ENCODE measurements at places on chromosomes 4 and X.

GRCh38 chr4:100738196-100739165 lies 220.7 kb upstream of the EMCN start:
- no peak for DNase-seq

DNA sequence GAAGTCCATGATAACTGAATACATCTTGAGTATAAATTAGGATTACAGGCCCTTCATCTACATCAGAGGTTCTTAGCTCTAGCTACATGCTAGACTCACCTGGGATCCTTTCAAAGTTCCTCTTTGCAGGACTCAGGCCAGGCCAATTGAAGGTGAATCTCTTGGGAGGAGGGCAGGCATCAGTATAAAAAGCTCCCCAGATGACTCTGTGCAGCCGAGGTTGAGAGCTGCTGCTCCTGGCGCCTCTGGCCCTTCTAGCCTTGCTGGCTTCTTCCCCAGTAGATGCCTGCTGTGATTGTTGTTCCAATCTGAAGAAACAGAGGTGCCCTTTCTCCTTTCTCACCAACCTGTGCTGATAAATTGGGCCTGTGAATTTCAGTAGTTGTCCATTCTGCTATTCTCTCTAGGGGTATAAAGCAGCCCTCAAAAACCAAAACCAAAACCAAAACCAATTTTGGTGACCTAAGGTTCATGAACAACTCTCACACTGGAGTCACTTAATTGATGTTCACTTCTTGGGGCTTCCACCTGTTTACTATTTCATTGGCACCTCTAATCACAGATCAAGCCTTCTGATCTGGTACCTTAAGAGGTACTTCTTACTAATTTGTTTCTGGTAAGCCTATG lies 78.7 kb downstream of the SUPT20HL2 start:
- DNase-seq, result no peak

DNA sequence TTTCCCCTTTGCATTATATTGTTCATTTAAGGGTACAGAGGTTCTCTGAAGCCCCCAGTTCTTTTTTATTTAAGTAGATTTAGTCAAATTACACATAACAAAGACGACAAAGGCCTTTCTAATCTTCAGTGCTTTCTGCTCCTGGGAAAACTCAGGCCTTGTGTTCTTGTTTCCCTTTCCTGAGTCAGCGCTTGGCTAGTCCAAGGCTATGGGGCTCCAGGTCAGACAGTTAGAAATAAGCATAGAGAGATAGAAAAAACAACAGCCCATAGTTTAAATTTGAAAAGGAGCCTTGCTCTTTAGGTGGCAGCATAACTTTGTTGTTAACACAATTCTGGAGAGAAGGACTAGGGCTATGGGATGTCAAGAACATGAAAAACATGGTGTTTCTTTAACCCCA lies 97.3 kb downstream of the PPP1R2C start:
- peak; percentile 6 for DNase-seq

- DNase-seq, result no peak
Measured at GRCh38 chr4:34512616-34513015, 1731.7 kb downstream of the ARAP2 start.

- no peak for DNase-seq
Measured at GRCh38 chr4:12884846-12885796, 599.0 kb downstream of the RAB28 start.

- DNase-seq, result no peak
Measured at GRCh38 chr4:113461281-113461680, 300.3 kb downstream of the CAMK2D start.

- DNase-seq, result no peak
Measured at GRCh38 chr4:147247579-147247978, 233.3 kb upstream of the EDNRA start.

DNA sequence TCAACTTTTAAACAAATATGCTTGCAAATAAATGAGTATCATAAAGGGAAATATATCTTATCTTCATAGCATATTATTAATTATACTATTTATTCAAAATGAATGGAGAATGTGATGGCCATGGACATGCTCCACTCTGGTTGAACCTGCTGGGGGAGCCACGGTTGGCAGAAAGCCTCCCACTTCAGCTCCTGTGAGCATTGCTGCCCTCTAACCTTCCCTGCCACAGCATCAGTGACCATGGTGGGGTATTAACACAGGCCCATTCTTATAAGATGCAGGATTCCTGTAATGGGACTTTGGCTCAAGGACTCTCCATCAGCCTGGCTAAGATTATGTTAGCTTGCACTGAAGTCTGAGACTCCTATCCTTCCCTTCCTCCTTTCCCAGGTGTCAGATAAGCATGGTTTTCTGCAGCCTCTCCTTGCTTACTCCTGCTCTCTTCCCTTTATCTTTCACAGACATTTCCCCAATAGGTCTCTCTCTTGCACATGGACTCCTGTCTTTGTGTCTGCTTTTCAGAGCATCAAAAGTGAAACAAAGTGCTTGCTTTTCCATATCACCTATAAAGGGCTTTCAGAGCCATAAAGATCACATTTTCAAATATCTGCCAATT lies 4.9 kb upstream of the ABRAXAS1 start:
- DNase-seq, result no peak

DNA sequence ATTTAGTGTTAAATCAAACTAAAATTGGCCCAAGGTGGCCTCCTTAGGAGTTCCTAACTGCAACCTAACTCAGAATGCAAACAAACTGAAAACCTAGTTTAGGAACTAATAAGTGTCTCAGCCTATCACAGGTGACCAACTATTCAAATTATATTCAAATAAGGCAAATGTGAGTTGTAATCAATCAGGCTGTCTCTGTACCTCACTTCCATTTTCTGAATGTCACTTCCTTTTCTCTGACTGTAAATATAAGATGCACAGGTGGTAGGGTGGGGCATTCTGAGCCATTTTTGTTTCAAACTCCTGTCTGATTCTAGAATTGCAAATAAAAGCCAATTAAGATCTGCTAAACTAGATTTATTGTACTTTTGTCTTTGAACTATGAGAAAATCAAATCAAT lies 401.5 kb downstream of the PPP3CA start:
- no peak for DNase-seq

- no peak for DNase-seq
Measured at GRCh38 chr4:15162046-15162445, 159.8 kb downstream of the CPEB2 start.

DNA sequence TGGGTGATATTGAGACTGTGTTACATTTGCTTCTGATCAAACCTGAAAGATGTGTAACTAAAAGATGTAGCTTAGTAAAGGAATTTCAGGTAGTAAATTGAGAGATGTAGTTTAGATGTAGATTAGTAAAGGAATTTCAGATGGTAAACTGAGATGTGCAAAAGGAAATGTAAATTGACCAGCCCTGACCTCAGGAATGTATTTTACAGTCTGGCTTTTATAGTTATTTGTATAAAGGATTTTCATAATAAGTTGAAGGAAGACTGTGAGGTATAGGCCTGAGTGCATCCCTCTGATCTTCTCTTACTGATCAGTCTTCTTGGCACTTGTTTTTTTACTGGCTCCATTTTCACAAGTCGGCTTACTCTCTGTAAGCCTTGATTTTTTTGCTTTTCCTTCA lies 3.2 kb downstream of the KLHL2 start:
- no peak for DNase-seq

DNA sequence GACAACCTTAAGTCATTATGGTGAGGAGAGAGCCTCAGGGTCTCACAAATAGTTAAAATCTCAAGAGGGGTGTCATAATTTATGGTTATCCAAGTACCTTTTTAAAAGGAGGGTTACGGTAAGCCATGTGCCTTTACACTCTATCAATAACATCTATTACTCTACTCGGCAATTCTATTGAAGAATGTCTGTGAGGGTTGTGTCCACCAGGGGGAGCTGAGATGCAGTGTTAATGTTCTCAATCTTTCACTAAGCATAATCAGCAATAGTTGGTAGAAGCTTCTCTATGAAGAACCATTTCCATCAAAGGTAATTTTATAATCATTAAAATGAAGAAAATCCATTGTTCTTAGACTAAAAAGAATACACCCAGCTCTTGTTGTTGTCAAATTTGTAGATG lies 457.4 kb downstream of the CENPC start:
- no peak for DNase-seq

DNA sequence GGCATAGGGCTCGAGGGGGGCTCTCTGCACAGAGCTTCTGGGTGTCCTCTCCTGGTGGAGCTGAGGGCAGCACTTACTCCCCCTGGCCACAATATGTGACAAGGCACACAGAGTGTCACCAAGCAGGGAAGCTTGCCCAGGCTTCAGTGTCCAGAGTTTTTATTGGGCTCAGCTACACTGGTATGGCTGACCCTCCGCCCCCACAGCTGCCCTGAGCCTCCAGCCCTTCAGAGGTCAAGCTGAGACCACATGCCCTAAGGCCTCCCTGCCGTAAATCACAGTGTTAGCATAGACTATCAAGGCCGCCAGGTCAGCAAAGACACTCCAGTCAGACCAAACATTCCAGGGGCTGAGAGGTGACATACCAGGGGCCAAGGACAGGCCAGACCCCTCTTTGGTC lies 59.0 kb downstream of the EVC start:
- DNase-seq, result no peak

GRCh38 chrX:142503967-142504643 lies 299.0 kb upstream of the MAGEC2 start:
- no peak for DNase-seq

- peak; percentile 86 for DNase-seq
Measured at GRCh38 chr4:8255698-8256441, 13.7 kb upstream of the HTRA3 start.

- DNase-seq, result no peak
Measured at GRCh38 chr4:99705891-99706290, 48.3 kb upstream of the C4orf54 start.

- peak; percentile 59 for DNase-seq
Measured at GRCh38 chr4:185128272-185129119, 14.6 kb upstream of the SLC25A4 start.

- no peak for DNase-seq
Measured at GRCh38 chr4:7156761-7157488, 35.4 kb upstream of the SORCS2 start.

- no peak for DNase-seq
Measured at GRCh38 chrX:12013211-12013618, 125.1 kb upstream of the FRMPD4 start.

DNA sequence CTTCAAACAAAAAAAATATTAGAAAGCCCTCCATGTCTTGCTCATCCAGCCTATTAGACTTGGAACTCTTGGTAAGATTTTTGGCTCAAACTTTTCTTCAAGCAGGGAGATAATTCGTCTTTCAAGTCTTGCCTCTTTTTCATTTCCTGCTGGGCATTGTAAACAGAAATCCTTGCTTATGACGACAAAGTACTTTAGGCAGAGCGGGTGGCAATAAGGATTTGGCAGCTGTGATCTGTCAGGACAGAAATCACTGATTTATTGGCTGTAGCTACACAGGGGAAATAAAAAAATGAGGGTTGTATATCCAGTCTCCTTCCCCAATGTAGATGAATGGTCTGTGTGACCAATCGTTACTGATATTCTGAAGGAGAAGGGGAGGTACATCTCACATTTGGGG lies 121.6 kb downstream of the SLC4A4 start:
- DNase-seq, result no peak
